ENCODE measurements at places on chromosomes 3 and 15. TPM values are rescaled to one million over a fixed set of nuclear protein-coding genes. Genes with fewer than 3 reads are reported as not detected.

GRCh38 chr15:60353245-60353920, 44.4 kb downstream of the ANXA2 start:
- no peaks in the 10 kb centered on the region for H3K27me3 ChIP-seq
- H3K36me3 ChIP-seq = peaks cover 97% of the 10 kb centered on the region
- DNase-seq = no peak
- no peaks in the 10 kb centered on the region for H3K4me1 ChIP-seq

DNA sequence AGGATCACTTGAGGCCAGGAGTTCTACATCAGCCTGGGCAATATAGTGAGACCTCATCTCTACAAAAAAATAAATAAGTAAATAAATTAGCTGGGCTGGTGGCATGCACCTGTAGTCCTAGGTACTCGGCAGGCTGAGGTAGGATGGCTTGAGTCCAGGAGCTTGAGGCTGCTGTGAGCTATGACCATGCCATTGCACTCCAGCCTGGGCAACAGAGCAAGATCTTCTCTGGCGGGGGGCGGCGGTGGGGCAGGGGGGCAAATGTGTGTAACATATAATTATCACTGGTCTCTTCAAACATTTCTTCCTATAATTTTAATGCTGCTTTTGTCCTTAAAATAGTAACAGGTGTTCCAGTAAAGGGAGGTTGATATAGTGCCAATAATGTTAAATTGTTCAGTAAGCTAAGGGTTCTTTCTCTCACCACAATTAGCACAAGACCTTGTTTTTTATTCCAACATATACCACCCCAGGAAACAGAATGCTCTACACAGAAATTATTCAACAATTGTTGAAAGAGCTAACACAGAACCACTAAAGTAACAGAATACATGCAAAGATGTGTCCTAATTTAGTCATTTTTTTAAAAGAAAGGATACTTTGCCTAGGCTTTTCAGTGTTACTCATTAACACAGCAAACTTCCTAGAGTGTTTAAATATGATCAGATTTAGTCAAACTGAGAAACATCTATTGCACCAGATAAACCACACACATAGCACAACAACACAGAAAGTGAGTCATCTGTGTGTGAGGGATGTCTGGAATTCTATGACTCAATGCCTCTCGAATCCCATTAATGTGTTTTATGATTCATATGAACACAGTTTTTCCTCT, 29.1 kb downstream of the ANKRD28 start:
- peaks cover 20% of the 10 kb centered on the region for H3K4me1 ChIP-seq
- H3K27ac ChIP-seq = peak overlapping the region; percentile 27
- H3K27me3 ChIP-seq = no peaks in the 10 kb centered on the region

- H3K36me3 ChIP-seq = peaks cover 3% of the 10 kb centered on the region
- H3K27ac ChIP-seq = peak overlapping the region; percentile 94
- no peaks in the 10 kb centered on the region for H3K27me3 ChIP-seq
- no peak for DNase-seq
Observed at GRCh38 chr3:197297002-197297401, 1.4 kb downstream of the DLG1 start.

Gene RETNLB
- not detected for total RNA-seq

GRCh38 chr3:37457378-37458065, 283.1 kb upstream of the LRRFIP2 start:
- peaks cover 66% of the 10 kb centered on the region for H3K4me1 ChIP-seq
- peak overlapping the region; percentile 89 for H3K27ac ChIP-seq
- no peak for DNase-seq
- peaks cover 3% of the 10 kb centered on the region for H3K27me3 ChIP-seq

Gene HCLS1
- total RNA-seq = 43.2 TPM

GRCh38 chr3:95506174-95506573, 1308.2 kb upstream of the EPHA6 start:
- H3K4me1 ChIP-seq = no peaks in the 10 kb centered on the region
- H3K4me3 ChIP-seq = no peak overlapping the region
- DNase-seq = no peak
- no peaks in the 10 kb centered on the region for H3K36me3 ChIP-seq
- H3K27ac ChIP-seq = no peak overlapping the region

DNA sequence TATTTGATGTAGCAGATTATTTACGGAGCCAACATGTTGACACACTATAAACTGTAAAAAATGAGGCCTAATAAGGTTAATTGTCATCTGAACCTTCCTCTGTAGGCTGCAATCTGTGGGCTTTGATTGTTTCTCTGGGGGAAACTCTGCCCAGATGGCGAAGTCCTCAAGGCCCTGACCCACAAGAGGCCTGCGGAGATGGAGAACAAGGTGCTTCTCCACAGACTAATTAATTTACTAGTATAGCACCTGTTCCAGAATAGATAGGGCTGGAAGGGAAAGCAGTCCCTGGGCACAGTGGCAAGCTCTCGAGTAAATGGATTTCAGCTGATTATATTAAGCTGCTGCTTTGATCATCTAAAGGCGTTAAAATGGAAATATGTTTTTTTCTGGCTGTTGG, 338.8 kb upstream of the DNAJC19 start:
- peaks cover 19% of the 10 kb centered on the region for H3K4me1 ChIP-seq
- no peak overlapping the region for H3K4me3 ChIP-seq
- no peak overlapping the region for H3K27ac ChIP-seq

Gene LNP1
- 0.58 TPM for total RNA-seq

GRCh38 chr3:142274908-142275307, 49.5 kb upstream of the GK5 start:
- no peak overlapping the region for H3K4me3 ChIP-seq
- DNase-seq = no peak
- no peaks in the 10 kb centered on the region for H3K4me1 ChIP-seq
- no peak overlapping the region for H3K27ac ChIP-seq

DNA sequence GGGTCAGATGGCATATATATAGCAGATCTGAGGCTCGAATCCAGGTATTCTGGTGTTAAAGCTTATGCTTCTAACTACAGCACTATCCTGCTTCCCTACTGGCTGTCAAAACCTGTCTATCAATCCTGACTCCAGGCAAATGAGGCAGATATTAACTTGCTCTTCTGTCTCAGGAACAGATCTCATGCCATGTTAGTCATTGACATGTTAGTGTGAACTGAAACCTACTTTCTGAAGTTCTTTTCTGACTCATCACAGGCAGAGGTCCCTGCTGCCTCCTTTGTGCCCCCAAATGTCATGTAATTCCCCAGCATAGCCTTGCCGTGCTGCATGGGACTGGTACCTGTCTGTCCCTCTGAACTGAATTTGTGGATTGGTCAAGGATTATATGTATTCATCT, 125.0 kb upstream of the SMAD3 start:
- no peaks in the 10 kb centered on the region for H3K27me3 ChIP-seq
- H3K4me1 ChIP-seq = peaks cover 4% of the 10 kb centered on the region
- no peak overlapping the region for H3K27ac ChIP-seq
- H3K36me3 ChIP-seq = no peaks in the 10 kb centered on the region

DNA sequence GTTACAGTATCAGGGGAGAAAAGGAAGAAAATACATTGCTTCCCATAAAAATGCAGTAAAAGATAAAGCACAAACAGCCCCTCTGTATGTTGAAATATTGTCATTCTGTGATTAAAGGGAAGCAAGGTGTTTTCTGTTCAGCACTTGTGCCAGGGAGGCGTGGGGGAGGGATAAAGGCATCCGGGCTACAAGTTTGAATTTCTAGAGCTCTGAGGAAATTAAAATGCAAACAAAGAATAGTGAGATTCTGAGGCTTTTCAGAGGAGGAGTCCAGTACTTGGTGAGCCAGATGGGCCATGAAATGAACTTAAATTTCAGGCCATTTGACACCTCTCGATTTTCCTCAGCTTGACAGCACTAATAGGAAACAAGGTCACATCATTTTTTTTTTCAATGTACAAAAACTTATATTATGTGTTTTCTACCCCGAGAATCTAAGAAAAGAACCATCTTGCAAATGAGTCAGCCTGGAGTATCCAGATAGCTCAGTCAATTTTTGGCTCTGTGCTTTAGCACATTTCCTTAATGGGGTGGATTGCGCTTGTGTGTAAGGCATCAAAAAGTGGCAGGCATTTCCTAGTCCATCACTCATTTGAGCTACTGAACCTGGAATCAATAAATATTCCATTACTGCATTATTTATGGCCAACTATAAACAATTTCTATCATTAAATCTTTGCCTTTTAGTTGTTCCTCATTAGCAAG, 640.8 kb upstream of the TBL1XR1 start:
- no peak overlapping the region for H3K27ac ChIP-seq
- DNase-seq = no peak
- H3K36me3 ChIP-seq = no peaks in the 10 kb centered on the region

DNA sequence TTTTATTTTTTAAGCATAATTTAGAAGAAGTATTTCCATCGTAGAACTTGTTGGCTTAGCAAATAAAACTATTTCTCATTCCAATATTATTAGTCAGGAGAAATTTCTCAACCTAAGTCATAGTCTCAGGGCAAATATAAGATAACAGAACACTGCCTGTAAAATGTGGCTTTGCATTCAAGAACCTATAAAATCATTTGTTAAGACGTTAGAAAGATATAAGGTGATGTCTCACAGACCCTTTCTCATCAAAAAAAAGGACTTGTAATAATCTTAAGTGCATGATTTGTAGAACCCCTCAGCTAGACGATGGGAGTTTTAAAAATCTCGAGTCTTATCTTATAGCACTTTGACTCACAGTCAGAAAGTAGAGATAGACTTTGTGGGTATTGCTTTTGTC, 314.7 kb upstream of the CFAP20DC start:
- no peaks in the 10 kb centered on the region for H3K27me3 ChIP-seq
- no peak overlapping the region for H3K4me3 ChIP-seq
- H3K4me1 ChIP-seq = no peaks in the 10 kb centered on the region
- DNase-seq = no peak
- H3K36me3 ChIP-seq = no peaks in the 10 kb centered on the region

Gene IL20RB
- total RNA-seq = 1.3 TPM

DNA sequence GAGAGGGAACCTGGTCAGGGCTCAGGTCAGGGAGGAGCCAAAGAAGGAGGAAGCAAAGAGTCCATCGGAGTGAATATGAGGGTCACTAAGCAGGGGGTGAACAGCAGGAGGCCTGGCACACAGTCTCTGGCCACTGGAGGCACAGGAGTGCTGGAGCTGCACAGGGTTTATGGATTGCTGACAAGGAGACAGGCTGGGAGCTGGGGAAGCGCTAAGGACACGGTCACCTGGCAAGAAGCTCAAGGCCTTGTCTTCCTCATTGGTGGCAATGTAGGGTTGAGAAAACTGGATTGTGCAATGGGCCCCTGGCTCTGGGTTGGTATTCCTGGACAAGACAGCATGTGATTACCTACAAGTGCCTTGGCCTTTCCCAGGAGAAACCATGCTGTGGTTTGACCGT, 5.8 kb upstream of the CAMP start:
- no peak overlapping the region for H3K27ac ChIP-seq
- H3K36me3 ChIP-seq = no peaks in the 10 kb centered on the region
- H3K27me3 ChIP-seq = no peaks in the 10 kb centered on the region
- no peak overlapping the region for H3K4me3 ChIP-seq

GRCh38 chr15:83446904-83447709, at the start of gene SH3GL3:
Gene SH3GL3, plus strand, starts transcription at chr15:83447341. Its CDS starts 193 bp downstream, at chr15:83447534.
- H3K4me1 ChIP-seq = peaks cover 6% of the 10 kb centered on the region
- H3K4me3 ChIP-seq = peak within 1 kb of the TSS; percentile 49
- DNase-seq = peak; percentile 95
- H3K36me3 ChIP-seq = no peaks in the 10 kb centered on the region
- peak within 1 kb of the TSS; percentile 31 for H3K27ac ChIP-seq

DNA sequence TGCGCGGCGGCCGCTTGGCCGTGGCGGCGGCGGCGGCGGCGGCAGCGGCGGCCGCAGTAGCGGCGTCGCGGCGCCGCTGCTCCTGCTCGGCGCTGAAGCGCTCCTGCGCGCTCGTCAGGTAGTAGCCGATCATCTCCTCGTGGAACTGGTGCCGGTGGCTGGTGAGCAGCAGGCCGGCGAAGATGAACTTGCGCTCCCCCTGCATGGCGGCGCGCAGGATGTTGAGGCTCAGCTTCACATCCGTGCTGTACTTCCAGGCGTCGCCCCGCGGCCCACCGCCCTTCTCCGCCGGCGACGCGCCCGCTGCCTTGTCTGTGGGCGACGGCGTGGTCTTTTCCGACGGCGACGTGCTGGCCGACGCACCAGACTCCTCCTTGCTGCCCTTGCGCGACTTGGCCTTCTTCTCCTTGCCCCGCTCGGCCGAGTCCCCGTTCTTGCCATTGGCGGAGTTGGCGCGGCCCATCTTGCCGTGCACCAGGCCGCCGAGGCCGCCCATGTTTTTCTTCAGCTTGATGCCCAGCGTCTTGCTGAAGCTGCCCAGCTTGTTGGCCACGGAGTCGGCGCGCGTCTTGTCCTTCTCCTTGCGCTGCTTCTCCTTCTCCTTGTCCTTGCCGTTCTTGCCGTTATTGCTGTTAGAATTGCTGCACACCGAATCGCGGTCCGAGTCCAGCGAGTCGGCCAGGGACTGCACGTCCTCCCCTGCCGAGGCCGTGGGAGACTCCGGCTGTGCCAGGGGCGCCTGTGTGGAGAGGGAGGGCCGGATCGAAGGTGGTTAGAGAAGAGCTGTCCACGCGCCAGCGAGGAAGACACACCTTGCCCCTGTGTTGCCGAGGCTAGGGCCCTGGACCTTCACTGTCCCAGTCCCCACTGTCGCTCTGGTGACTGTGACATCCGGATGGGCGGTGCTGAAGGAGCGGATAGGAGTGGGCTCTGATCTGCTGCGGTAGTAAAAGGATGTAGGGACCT, 157.6 kb downstream of the KLF13 start:
- peaks cover 41% of the 10 kb centered on the region for H3K27me3 ChIP-seq
- DNase-seq = peak; percentile 24
- H3K4me1 ChIP-seq = peaks cover 18% of the 10 kb centered on the region
- no peaks in the 10 kb centered on the region for H3K36me3 ChIP-seq
- H3K4me3 ChIP-seq = no peak overlapping the region

DNA sequence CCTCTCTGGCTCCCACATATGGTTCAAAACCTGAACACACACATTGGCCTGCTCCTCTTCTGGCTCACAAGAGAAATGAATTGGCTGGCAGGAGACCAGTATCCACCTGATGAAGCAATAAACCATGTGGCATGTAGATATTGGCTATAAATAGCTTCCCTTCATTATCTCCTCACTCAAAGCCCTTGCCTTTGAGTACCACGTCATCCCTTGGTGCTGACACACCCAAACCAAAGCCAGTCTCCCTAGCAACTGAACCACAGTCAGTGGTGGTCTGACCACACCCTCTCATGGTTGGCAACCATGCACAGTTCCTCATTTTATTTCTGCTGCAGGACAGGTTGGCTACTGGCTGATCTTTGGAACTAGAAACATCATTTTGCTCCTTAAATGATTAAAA, 98.8 kb downstream of the ZNF621 start:
- H3K4me1 ChIP-seq = no peaks in the 10 kb centered on the region
- no peak overlapping the region for H3K4me3 ChIP-seq
- no peak overlapping the region for H3K27ac ChIP-seq

DNA sequence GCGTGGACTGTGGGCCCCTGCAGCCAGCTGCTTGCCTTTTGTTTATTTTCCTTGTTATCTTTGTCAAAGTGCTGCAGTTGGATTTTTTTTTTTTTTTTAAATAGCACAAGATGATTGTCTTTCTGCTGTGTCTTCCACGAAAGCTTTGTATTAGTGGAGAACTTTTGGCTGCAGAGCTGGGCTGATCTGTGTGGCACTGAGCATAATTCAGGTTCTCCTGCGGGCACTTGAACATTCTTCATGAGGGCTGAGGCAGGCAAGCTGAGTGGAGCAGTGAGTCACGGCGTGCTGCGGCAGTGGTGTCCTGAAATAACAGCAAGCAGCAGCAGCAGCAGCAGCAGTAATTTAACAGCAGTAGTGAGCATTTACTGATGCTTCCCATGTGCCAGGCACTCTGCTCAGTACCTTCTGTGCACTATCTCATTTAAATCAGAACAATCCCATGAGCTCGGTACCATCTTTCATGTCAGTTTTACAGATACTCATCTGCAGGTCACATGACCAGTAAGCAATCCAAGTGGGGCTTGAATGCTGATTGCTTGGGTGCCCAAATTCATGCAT, 45.8 kb downstream of the MITF start:
- peak; percentile 37 for DNase-seq
- H3K36me3 ChIP-seq = no peaks in the 10 kb centered on the region
- H3K4me3 ChIP-seq = no peak overlapping the region
- H3K4me1 ChIP-seq = peaks cover 48% of the 10 kb centered on the region

- peak overlapping the region; percentile 75 for H3K4me3 ChIP-seq
- no peaks in the 10 kb centered on the region for H3K36me3 ChIP-seq
- H3K27ac ChIP-seq = peak overlapping the region; percentile 85
Observed at GRCh38 chr15:78811825-78812183, 540 bp upstream of the ADAMTS7 start.
